ENCODE measurements at places on chromosomes 4 and X. TPM values are rescaled to one million over a fixed set of nuclear protein-coding genes. Genes with fewer than 3 reads are reported as not detected.

SPIN2A gene
- 0.37 TPM for total RNA-seq

NALF2 gene
- 0.66 TPM for total RNA-seq

DCLK2 gene
- 3.9 TPM for total RNA-seq

XAGE1B gene
- total RNA-seq: not detected

KLF8 gene
- 2.8 TPM for total RNA-seq

ZNF157 gene
- not detected for total RNA-seq

HNRNPDL gene
- 95.5 TPM for total RNA-seq

NPFFR2 gene
- not detected for total RNA-seq
